ENCODE measurements at places on chromosomes 3 and 15. TPM values are rescaled to one million over a fixed set of nuclear protein-coding genes. Genes with fewer than 3 reads are reported as not detected.

TPRA1 gene
- polyA plus RNA-seq: 42.8 TPM

PTX3 gene
- polyA plus RNA-seq: 251 TPM

GOLGA8T gene
- not detected for polyA plus RNA-seq

DNA sequence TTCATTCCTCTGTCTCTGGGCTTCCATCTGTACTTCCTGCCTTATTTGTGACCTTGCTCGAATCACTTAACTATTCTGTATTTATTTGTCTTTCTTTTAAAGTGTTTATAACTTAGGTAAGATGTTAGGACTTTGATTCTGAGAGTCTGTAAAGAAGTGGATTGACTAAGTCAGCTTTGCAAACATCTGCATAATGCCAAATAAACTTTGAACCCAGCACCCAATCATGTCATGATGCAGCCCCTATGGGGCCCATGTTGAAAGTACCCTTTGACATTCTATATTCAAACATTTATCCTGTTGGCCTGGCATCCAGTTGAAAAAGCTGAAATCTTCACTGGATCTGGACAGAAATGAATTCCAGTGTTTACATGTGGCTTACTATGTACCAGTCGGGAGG, 3.8 kb upstream of the MYRIP start:
- DNase-seq: no peak
- no peak overlapping the region for H3K27ac ChIP-seq
- no peak overlapping the region for H3K4me3 ChIP-seq
- H3K36me3 ChIP-seq: no peaks in the 10 kb centered on the region
- no peaks in the 10 kb centered on the region for H3K4me1 ChIP-seq

DNA sequence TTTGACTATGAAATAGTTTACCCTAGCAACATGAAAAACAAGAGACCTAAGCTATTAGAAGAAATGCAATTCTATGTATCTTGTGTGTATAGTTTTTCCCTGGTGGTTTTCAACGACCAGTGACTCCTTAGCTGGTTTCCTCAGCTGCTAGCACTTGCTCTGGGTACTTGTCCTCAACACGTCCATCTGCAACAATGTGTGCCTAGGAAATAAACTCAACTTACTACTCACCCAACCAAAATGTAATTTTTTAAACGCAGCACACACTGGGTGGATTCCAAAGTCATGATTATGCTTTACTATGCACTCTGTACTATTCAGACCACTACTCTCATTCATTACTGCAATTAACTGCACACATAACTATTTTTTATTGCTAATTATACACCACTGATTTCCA, 31.0 kb downstream of the CPA3 start:
- no peaks in the 10 kb centered on the region for H3K27me3 ChIP-seq
- H3K27ac ChIP-seq: no peak overlapping the region
- H3K4me3 ChIP-seq: no peak overlapping the region
- no peaks in the 10 kb centered on the region for H3K36me3 ChIP-seq
- peaks cover under 1% of the 10 kb centered on the region for H3K4me1 ChIP-seq

DNA sequence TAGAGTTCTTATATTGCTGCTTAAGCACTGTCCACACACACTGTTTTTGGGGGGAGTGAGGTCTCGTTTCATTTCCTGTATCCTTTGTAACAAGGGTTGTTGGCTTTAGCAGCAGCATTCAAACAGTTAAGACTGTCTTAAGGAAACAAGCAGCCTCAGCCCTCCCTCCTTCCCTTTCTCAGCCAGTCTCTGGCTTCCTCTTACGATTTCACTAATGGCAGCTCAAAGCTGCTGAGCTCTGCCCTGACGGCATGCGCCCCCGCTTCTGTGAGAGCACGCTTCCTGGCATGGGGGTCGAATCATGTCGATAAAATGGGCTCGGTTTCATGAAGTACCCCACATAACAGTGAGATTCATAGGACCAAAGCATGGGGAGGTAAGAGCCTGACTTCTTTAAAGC, 105.0 kb downstream of the KLHL25 start:
- H3K4me1 ChIP-seq: peaks cover 20% of the 10 kb centered on the region
- peak; percentile 85 for DNase-seq
- H3K36me3 ChIP-seq: peaks cover 21% of the 10 kb centered on the region
- peak overlapping the region; percentile 63 for H3K27ac ChIP-seq
- H3K4me3 ChIP-seq: peak overlapping the region; percentile 70

Measured in GM23248 (cell line).